HepG2 (cell line): ENCODE measurements at places on chromosomes 1 and 21. TPM values are rescaled to one million over a fixed set of nuclear protein-coding genes. Genes with fewer than 3 reads are reported as not detected.

- peak; percentile 26 for DNase-seq
Observed at GRCh38 chr1:8629241-8630091, 188.0 kb downstream of the RERE start.

CFHR5 gene
- not detected in 2 replicates for polyA plus RNA-seq

ERRFI1 gene
- polyA plus RNA-seq = 634 and 753 TPM in 2 replicates

SPRR2E gene
- not detected in 2 replicates for polyA plus RNA-seq

LRRIQ3 gene
- 0.55 and 1.1 TPM in 2 replicates for polyA plus RNA-seq
